ENCODE measurements at places on chromosomes 12 and 14. TPM values are rescaled to one million over a fixed set of nuclear protein-coding genes. Genes with fewer than 3 reads are reported as not detected.
A peak's percentile ranks its signal among the peaks of the same experiment; 100 is the strongest.

The C3AR1 gene
- total RNA-seq, result 6.0 TPM

DNA sequence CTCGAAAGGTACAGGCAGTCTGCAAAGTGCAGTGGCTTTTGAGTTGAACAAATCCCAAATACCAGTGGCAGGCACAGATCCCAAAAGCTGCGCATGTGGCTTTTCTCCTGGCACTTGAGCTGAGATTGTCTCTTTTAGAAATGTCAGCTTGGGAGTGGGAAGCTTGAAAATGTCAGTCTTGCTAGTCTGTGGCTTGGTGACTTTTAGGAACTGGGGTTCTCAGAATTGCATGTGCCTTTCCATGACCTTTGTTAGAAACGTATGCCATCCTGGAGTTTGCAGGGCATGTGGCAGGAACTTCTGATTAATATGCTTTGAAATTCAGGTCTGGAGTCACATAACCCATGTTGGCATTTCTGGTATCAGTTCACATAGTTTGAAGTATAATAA, 182.1 kb downstream of the CHST11 start:
- DNase-seq, result no peak

GRCh38 chr12:46808955-46809697, 16.7 kb downstream of the SLC38A4 start:
- DNase-seq, result no peak

The RIMKLB gene
- 107 TPM for total RNA-seq

DNA sequence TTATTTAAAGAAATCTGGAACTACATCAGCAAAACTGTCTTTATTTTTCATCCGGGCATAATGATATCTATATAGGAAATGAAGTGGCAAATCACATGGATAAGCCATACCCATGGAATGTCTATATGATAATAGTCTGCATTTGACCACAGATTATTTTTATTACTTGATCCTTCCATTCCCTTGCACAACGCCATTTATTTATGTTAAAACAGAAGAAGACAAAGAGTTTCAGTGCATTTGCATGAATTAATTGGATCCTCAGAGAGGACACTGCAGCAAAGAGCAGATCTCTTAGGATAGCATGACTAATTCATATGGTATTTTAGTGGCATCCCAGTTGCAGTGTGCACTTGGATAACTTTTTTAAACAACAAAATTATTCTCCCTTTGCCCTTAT, 345.0 kb downstream of the CCDC91 start:
- no peak for DNase-seq

- DNase-seq, result no peak
Observed at GRCh38 chr12:128772249-128772648, 51.5 kb downstream of the SLC15A4 start.

DNA sequence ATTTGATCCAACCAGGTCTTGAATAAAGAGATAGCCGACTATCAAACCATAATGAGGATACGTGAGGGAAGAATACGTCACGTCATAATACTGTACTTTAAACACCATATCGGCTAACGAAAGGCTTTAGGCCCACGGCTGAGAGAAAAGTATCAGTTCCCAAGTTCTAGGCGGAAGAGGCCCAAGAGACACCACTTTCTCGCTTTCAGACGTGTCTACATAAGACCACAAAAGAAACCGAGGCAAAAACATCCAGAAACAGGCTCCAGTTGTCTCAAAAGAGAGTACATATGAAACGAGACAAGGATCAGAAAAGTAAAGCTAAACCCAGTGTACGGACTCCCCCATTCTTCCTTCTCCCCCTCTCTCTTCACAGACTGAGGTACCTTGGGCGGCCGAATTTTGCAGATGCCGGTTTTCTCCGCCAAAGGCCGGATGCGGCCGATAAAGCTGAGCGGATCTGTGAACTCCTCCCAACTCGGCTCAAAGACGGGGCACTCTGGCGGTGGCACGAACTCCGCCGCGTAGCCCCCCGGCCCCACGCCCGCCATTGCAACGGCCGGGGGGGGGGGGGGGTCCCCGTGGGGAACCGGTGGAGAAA, 479 bp downstream of the KDM5A start:
- no peak for DNase-seq

GRCh38 chr12:81465191-81465590, 294.0 kb downstream of the PPFIA2 start:
- peak; percentile 62 for DNase-seq

DNA sequence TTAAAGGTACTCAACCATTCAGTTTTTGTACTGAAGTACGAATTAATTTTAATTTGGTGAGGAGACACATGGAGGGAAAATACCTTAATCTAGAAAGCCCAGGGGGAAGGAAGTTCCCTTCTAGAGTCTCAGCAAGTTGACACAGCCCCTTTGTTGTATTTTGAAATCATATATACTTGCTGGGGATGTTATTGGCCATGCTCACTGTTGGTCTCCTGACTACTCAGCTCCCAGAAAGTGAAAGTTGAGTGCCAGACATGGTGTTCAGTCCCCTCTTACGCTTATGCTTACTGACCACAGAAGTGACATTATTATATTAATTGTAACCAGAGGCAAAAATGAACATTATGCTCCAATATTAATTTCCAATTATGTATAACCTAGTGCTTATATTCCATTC, 28.1 kb downstream of the ARF6 start:
- no peak for DNase-seq

DNA sequence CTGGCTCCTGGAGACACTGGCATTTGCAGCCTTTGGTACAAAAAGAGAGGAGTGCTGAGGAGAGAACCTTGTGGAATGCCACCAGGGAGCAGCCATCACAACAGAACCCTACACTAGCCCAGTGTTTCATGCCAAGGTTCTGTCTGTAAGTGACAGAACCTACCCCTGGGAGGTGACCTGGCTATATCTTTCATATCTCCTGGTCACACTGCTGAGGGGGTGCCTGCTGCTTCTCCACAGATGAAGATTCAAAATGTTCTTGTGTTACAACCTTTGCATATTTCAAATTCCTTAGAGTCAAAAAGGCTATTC, 12.7 kb upstream of the EIF4B start:
- no peak for DNase-seq

- no peak for DNase-seq
Observed at GRCh38 chr14:96277890-96278289, 21.9 kb downstream of the BDKRB1 start.

GRCh38 chr14:61281186-61281947, at the start of gene TMEM30B:
Gene TMEM30B (minus strand): TSS chr14:61281338. CDS start chr14:61281147, 191 bp downstream.
- DNase-seq, result no peak

DNA sequence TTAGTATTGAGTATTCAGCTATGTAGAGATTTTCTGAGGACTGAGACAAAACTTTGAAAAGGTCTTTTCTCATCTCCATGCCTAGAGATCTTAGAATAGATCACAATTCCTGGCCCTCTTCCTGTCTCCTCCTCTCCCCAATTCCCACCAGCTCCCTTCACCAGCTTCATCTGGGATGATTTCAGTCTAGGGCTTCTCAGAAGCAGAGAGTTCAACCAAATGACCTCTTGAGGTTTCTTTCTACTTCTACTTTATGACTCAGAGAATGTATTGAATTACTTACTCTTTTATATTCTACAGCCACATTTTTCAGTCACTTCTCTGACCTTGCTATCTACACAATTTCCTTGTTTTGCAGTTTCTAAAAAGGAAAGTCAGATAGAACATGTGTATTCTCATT, 19.4 kb upstream of the SNX6 start:
- DNase-seq, result no peak

DNA sequence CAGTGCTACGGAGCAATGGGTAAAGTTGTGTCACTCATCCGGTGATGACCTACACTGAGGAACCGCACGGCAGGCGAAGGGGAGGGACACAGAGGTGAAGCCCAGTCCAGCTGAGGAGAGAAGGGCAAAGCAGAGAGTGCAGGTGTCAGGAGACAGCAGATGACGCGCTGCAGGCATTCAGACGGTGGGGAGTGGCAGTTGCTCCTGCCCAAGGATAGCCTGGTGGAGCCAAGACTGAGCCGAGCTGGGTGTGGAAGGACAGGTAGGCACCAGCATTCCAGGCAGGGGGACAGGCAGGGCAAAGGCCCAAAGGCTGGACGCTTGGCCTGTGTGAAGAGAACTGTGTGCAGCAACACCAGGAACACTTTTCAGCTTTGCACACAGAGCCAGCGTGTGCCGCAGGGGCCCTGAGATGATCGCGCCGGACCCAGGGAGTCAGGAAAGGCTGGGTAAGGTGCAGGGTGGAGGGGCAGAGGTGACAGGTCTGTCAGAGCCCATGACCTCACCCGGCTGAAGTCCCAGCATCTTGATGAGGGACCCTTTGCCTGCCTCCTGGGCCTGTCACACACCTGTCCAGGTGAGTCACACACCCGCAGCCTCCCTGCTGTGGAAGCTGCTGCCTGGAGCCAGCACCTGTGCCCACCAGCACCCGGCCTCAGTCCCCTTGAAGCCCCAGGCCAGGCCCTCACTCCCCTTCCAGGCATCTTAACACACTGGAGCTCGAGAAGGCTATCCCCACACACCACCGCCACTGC, 48.4 kb downstream of the TSPAN11 start:
- no peak for DNase-seq

DNA sequence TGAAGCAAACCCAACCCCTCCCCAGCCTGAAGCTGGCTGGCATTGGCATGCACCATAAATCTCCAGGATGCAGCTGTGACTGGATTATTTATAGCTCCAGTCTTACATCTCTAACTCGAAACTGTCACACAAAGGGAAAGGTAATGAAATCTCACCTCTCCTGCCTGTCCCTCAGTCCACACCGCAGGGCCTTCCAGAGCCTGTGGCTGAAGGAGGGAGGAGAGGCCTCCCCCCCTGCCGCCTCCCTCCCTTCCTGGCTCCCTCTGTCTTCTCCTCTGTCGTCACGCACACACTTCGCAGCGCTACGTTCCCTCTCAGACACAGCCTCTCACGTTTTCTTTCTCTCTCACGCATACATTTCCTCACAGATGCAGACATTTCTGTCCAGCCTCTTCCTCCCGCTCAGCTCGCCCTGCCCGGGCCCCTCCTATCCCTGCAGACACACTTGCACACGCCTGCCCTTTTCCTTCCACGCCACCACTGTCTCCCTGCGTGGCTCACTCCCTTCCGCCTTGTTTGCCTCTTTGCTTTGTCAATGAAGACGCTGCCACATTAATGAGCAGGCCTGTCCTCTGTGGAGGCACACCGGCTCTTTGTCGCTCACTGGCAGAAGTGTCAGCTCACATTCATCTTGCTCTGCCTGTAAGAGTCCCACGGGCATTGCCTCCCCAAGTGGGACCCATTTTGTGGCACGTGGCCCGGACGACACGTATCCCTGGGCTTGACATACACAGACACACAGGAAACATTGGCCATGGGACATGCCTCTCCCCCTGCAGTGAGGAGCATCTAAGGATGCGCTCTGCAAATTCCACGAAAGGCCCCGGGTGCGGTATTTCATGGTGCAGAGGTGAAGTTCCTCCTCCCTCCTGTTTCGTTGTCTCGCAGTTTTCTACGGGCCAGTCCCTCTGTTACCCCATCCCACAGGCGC, 27.9 kb downstream of the IRF2BPL start:
- no peak for DNase-seq

Data from spinal cord (tissue), 10 donors.